ENCODE measurements at places on chromosomes 3 and 15. TPM values are rescaled to one million over a fixed set of nuclear protein-coding genes. Genes with fewer than 3 reads are reported as not detected.

SLC6A1 gene
- total RNA-seq = not detected

GOLGA8K gene
- 0.56 TPM for total RNA-seq

SEMA3G gene
- 0.13 TPM for total RNA-seq

C3orf49 gene
- total RNA-seq = not detected

ZPLD1 gene
- total RNA-seq = not detected

FGD5 gene
- 0.06 TPM for total RNA-seq

PHLDB2 gene
- total RNA-seq = 32.5 TPM

KLHL40 gene
- not detected for total RNA-seq

SERINC4 gene
- total RNA-seq = not detected

All from A549 treated with GW870086 at 1 μM for 4 hours (cell line).